Epithelial cell of esophagus (primary cell): ENCODE measurements at places on chromosomes 11 and 22.

GRCh38 chr22:19851291-19852176 is 3.1 kb downstream of the GNB1L start:
- DNase-seq: no peak

- peak; percentile 76 for DNase-seq
These were observed 25.0 kb downstream of the SWAP70 start for GRCh38 chr11:9688716-9689511.

GRCh38 chr11:62512961-62513360 is 33.6 kb downstream of the AHNAK start:
- no peak for DNase-seq

DNA sequence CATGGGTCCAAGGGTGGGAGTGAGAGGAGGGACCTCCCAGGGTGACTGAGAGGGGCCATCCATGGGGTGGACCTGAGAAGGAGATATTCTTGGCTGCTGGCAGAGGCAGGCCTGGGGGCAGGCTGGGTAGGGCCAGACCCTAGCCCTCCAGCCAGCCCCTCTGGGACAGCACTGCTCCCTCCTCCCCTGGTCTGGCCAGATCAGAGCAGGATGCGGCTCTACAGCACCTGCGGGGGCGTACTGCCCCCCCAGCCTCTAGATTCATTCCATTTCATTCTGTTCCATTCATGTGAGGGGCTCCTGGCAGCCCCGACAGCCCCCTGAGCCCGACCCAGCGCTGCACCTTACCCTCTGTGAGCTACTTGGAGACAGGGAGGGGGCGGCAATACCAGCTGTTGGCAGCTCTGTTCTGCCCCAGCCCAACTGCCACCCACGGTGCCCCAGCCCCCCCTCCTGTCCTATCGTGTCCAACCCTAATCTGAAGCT is 34.3 kb upstream of the MYRF start:
- no peak for DNase-seq

GRCh38 chr11:86737737-86738136 is 62.6 kb upstream of the PRSS23 start:
- DNase-seq: peak; percentile 64

- DNase-seq: peak; percentile 10
These were observed 219.4 kb downstream of the CADM1 start for GRCh38 chr11:115284773-115285172.

- DNase-seq: no peak
These were observed 165.4 kb downstream of the AASDHPPT start for GRCh38 chr11:106242718-106243415.

DNA sequence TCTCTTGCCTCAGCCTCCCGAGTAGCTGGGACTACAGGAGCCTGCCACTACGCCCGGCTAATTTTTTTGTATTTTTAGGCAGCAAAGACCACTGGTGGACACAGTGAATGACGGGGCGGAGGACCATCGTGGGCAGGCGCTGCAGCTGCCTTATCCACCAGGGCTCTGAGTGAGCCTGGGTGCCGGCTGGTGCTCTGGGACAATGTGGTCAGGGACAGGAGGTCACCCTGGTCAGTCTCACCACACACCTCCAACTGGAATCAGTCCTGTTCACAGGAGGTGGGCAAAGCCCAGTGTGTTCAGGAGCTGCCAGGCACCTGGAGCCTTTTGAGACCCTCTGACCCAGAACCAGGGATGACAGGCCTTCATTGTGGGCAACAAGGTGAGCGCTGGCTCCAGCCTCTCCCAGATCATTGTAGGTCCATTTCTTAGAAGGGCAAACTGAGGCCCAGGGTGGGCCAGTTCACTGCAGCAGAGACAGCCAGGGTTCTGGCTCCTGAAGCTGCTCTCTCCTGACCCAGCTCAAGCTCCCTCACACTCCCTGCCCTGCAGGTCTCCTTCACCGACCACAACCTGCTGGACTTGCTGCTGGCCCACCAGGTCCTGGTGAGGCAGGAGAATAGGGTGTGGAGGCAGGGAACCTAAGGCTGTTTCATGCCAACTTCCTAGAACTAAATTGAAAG is 15.7 kb upstream of the CABP2 start:
- DNase-seq: no peak

- peak; percentile 18 for DNase-seq
These were observed 66.1 kb downstream of the STK33 start for GRCh38 chr11:8527939-8528338.

DNA sequence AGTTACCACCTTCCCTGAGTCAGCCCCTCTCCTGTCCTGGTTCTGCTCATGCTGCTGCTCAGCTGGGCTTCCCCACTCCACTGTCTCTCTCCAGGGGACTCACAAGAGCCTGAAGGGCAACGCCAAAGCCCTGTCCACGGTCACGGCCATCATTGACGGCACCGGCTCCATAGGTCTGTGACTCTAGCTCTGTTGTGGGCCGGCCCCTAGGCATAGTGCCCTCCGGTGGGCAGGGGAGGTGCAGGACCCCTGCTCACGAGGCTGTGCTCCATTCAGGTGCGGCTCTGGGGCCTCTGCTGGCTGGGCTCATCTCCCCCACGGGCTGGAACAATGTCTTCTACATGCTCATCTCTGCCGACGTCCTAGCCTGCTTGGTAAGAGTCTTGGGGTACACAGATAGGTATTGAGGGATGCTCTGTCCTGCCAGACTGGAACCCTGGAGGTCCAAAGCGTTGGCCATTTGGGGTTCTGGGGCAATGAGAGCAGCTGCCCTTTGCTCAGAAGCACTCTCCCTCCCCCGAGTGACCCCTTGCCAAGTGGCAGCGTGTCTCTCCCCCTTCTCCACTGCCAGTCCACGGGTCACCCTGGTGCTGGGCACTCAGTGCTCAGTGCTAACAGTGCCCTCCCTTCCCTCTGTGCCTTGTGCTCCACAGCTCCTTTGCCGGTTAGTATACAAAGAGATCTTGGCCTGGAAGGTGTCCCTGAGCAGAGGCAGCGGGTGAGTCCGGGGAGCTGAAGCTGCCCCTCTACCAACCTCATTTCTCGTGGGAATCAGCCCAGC is 22.4 kb downstream of the SLC37A2 start:
- no peak for DNase-seq

DNA sequence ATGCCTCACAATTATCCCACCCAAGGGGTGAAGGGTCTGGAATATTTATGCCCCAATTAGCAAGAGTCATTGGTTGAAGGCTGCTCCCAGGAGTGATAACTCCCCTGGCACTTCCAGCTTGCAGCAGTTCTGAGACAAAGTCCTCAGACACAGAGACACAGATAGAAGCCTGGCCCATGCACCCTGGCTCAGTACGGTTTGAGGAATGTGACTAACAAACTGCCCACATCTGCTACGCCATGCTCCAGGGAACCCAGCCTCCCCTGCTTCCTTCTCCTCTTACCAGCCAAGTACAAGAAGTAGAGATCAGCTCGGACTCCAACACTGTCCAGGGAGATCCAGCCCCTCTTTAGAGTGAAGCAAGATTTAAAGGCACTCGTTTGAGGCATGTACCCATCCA is 48.5 kb upstream of the BMAL1 start:
- no peak for DNase-seq

DNA sequence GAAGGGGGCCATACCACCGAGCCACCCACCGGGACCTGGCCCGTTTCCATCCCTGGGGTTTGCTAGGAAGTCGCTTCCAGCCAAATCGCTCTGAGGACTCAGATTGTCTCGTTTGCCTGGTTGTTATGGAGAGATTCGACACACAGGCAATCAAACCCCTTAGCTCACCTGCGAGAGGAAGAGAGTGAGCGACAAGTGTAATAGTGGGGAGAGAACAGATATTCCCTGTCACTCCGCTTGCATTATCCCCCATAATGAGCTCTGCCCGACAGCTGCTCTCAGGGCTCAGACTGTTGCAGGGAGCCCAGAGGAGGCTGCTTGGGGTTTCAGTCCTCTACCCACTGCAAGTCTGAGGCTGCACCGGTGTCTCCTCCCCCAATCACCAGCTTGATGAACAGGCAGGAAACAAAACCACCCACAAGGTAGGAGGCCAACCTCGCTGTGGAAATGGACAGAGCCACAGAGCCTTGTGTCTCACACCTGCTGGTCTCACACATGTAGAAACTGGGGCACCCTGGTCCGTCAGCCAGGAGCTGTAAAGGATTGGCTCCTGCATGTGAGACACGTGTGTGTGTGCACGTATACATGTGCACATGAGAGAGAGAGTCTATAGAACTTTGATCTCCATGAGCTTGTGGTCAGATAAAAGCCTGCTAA is 351.1 kb downstream of the BUD13 start:
- no peak for DNase-seq

- no peak for DNase-seq
These were observed 81.2 kb upstream of the SPON1 start for GRCh38 chr11:13881226-13881905.

- no peak for DNase-seq
These were observed 630.2 kb downstream of the BRD1 start for GRCh38 chr22:49197505-49197904.

DNA sequence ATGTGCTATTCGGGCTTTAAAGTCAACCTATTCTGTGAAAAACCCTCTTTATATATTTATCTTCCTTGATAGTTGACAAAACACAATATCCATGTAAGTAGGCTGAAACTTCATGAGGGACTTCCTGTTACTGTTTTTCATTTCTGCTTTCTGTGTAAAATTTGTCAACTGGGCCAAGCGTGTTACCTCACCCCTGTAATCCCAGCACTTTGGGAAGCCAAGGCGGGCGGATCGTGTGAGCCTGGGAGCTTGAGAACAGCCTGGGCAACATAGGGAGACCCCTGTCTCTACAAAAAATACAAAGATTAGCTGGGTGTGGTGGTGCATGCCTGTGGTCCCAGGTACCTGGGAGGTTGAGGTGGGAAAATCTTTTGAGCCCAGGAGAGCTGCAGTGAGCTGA is 66.5 kb upstream of the SLC25A18 start:
- DNase-seq: no peak

DNA sequence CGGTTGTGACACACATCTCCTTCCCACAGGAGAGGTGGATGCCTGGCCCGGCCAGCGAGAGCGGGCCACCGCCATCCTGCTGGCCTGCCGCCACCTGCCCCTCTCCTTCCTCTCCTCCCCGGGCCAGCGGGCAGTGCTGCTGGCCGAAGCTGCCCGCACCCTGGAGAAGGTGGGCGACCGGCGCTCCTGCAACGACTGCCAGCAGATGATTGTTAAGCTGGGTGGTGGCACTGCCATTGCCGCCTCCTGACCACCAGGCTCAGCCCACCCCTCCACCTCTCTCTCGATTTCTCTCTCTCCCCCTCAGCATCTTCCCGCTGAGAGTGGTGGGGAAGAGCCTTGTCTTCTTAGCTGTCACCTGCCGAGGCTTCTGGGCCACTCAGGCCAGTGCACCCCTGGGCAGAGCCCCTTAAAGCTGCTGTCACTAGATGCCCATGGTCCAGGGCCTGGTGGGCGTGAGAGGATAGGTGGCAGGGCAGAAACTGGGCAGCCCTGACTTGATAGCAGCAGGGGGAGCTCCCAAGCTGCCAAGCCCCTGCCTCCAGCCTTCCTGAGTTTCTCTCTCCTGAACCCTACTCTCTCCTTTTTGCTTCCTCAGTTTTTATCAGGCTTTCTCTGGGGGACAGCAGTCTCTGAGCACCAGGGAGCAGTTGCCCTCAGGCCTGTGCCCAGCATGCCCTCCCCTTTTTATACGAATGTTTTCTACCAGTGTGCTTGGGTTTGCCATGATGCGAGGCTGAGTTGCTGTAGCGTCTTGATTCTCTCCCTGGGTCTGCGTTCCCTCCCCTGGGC is 9.3 kb downstream of the SHISA8 start:
- DNase-seq: no peak

- peak; percentile 72 for DNase-seq
These were observed 6.9 kb downstream of the C11orf68 start for GRCh38 chr11:65911682-65912568.

GRCh38 chr11:1138097-1138496 is 19.7 kb upstream of the MUC5AC start:
- DNase-seq: peak; percentile 39

DNA sequence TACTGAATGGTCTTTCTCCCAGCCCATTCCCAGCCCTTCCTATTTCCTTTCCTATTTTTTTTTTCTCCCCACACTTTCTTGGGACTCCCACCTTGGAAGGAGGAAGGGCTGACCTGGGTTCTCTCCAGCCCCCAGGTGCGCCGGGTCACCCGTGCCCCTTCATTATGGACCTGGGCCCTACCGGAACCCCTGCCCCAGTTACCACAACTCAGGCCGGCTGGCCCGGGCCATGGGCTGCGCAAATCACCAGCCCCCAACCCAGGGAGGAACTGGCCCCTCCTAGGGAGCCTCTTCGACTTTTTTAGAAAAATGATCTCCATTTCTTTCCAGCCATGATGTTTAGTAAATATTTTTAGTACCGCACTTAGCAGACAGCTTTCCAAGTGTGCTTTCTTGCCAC is 62.2 kb downstream of the MORC2 start:
- DNase-seq: no peak

- peak; percentile 63 for DNase-seq
These were observed 31.4 kb downstream of the CASP12 start for GRCh38 chr11:104866815-104867214.

- no peak for DNase-seq
These were observed 5.2 kb downstream of the POLD4 start for GRCh38 chr11:67347964-67348749.

GRCh38 chr11:69333879-69334278 is 39.9 kb downstream of the MYEOV start:
- DNase-seq: no peak

DNA sequence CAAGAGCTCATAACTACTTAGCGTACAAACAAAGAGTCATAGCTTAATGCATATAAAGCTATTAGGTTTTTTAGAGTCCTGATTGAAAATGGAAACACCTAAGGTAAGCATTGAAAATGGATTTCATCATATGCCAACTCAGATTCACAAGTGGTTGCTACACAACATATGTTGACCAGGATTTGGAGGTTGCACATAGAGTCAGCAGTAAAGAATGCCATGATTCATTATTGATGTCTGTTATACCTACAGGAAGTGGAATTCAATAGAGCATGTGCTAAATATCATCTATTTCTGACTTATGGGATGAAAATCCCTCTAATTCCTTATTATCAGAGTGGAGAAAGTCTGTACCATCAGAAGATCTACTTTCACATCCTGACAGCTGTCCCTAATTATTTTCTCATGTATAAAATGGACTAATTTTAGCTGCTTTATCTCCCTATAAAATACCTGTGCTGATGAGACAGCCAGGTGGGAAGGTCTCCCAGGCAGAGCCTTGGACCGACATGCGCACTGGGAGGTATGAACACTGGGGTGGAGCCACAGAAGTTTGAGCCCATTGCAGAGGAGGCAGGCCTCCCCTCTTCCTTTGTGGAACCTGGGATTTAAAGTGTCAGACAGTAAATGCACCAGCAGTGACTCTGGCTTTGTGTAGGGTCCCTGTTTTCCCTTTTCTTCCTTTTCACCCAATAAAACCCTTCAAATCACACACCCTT is 204.2 kb downstream of the AASDHPPT start:
- peak; percentile 95 for DNase-seq

DNA sequence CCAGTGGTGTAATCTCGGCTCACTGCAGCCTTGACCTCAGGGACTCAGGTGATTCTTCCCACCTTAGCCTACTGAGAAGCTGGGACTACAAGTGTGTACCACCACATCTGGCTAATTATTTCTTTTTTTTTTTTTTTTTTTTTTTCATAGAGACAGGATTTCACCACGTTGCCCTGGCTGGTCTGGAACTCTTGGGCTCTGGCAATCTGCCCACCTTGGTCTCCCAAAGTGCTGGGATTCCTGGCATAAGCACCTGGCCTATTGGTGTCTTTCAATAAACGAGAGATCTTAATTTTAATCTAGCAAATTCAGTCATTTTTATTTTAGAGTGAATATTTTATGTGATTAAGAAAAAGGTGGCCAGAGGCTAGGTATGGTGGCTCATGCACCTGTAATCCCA is 40.1 kb downstream of the DGCR2 start:
- DNase-seq: no peak

- no peak for DNase-seq
These were observed 730.6 kb downstream of the METTL15 start for GRCh38 chr11:28838741-28839140.
